Daoy (cell line): ENCODE measurements at places on chromosomes 16 and 17.

DNA sequence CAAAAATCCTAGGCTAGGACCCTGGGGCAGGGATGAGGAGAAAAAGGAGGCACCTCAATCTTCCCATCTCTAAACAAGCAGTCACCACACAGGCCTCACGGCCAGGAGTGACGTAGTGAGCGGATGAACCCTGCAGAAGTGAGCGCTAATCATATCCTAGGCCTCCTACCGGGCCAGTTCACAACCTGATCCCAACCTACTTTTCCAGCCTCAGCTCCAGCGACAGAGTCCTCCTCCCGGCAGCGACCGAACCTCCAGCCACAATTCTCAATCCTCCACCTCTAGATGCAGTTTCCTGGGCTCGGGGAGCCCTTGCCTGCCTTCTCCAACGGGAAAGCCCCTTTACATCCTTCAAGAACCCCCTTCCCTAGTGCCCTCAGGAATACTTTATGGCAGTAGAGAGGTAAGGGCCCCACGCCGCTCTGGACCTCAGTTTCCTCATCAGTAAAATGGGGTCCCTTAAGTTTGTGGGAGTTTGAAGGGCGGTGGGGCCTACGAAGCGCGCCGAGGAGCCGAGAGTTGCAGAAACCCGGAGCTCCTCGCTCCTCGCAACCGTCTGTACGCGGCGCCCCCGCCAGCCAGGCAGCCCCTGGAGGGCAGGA, 1.4 kb downstream of the ZNF668 start:
- peak; percentile 55 for DNase-seq

- no peak for DNase-seq
Observed at GRCh38 chr17:45393411-45393810, 39.3 kb downstream of the ARHGAP27 start.

DNA sequence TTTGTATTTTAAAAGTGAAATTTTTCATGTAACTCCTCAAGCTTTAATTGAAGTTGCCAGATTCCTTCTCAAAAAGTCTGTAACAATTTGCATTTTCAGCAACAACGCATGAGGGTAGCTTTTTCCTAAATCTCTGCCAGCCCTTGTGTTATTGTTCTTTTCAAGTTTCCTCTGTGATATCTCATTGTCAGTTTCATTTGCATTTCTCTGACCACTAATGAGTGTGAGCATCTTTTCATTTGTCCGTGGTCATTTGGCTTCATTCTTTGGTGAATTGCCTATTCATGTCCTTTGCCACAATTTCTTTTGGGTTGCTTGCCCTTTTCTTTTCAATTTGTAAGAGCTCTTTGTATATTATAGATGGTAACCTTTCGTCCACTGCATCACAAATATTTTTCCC, 68.0 kb upstream of the NKD1 start:
- no peak for DNase-seq

DNA sequence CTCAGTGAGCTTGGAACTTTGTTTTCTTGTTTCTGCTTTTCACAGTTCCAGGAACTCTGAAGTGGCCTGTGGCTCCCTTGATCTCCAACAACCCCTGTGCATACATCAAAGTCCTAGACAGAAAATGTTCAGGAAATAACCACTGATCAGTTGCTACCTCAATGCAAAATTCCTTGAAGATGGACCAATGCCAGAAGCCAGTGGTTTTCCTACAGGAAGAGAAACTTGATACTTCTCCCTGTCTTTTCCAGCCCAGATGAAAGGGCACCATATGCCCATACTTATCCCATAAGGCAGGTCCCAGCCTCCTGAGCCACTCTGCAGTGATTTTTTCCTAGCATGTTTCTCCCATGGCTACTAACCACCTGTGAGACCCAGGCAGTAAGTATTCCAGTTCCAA, 12.3 kb upstream of the CDRT4 start:
- DNase-seq: peak; percentile 60
